ENCODE measurements at places on chromosomes 6 and 20. TPM values are rescaled to one million over a fixed set of nuclear protein-coding genes. Genes with fewer than 3 reads are reported as not detected.

DNA sequence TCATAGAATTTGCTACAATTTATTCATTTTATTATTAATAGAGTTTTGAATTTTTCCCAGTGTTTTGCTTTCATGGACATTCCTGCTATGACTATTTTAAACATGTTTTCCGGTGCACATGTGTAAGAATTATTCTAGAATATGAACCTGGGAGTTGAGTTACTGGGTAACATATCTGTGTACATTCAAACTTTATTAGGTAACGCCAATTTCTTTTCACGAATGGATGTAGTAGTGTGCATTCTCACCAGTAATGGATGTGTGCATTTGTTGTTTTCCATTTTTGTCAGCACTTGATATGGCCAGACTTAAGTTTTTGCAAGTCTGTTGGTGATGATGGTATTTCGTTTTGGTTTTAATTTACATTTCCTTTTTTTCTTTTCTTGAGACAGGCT lies 118.8 kb downstream of the CDKAL1 start:
- DNase-seq, result no peak
- peaks cover 4% of the 10 kb centered on the region for H3K36me3 ChIP-seq
- peak overlapping the region; percentile 54 for H3K4me3 ChIP-seq
- peaks cover 73% of the 10 kb centered on the region for H3K4me1 ChIP-seq
- H3K27ac ChIP-seq, result peak overlapping the region; percentile 96

DNA sequence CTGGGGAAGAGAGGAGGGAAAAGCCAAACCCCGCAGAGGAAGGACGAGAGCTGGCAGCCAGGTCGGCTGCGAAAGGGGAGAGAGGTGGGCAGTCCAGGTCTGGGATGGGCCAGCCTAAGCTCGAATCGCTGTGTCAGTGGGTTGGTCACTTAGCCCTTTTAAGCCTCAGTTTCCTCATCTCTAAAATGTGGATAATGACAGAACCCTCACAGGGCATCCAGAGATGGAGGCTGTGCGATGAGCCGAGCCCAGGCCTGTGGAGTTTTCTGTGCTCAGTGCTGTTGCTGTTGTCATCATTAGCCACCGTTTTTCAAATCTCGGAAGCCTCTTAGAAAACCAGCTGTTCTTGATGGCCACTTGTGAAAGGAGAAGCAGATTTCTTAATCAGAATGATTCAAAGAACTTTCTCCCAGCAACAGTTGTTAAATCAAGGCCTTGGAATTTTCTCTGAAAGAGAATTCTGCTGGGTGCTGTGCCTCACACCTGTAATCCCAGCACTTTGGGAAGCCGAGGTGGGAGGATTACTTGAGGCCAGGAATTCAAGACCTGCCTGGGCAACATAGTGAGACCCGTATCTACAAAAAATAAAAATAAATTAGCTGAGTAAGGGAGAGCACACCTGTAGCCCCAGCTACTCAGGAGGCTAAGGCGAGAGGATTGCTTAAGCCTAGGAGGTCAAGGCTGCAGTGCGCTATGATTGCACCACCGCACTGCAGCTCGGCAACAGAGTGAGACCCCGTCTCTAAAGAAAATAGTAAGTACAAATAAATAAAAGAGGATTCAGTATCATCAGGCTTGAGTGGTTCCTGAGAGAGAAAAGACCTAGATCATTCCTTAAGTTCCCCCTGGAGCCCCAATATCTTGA lies 46.3 kb upstream of the ENTPD6 start:
- H3K4me3 ChIP-seq, result no peak overlapping the region
- DNase-seq, result no peak
- H3K36me3 ChIP-seq, result no peaks in the 10 kb centered on the region

DNA sequence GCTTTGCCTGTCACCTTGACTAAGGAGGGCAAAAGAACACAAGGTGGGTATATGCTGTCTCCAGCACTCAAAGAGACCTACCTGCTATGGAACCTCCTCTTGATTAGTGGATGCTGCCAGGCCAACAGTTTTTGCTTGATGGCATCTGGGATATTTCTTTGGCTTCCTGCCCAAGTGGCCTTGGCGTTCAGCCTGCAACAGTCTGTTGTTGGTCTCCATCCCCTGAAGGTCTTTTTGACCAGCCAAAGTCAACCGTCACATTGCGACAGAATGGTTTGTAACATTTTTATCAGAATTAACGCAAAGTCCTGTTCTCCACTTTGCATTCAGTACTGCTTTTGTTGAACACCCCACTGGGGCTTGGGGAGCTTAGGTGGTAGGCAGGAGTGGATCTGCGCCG lies 37.1 kb downstream of the SERPINB1 start:
- no peak overlapping the region for H3K4me3 ChIP-seq
- peaks cover 26% of the 10 kb centered on the region for H3K4me1 ChIP-seq
- DNase-seq, result no peak
- no peaks in the 10 kb centered on the region for H3K36me3 ChIP-seq

DNA sequence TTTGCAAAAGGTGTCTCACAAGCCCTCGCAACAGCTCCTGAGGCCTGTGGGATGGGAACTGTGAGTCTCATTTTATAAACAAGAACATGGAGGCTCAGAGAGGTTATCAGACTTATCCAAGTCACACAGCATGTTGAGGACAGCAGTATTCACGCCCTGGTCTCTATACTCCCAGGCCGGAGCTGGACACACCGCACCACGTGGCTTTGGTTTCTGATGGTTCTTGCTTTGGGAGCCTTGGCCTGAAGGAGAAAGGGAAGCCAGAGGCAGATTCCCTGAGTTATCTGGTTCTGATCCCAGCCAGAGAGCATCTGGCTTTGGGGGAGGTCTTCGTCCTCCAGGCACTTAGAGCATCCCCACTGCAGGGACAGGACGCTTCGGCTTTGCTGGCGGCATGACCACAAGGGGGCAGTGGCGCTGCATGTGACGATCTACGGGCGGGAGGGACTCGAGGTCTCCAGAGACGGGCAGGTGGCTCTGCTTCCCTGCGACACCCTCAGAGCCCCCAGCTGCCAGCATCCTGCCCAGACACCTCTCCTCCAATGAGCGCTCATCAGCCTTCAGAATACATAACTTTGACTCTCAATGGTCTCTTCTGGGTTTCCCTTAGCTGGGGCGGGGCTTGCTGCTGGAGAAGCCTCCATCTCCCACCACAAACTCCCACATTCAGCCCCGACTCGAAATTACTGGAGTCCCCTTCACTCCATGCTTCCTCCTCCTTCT lies 51.4 kb upstream of the SAYSD1 start:
- H3K4me3 ChIP-seq, result no peak overlapping the region
- peaks cover 32% of the 10 kb centered on the region for H3K4me1 ChIP-seq
- peaks cover 11% of the 10 kb centered on the region for H3K36me3 ChIP-seq
- no peak overlapping the region for H3K27ac ChIP-seq

DNA sequence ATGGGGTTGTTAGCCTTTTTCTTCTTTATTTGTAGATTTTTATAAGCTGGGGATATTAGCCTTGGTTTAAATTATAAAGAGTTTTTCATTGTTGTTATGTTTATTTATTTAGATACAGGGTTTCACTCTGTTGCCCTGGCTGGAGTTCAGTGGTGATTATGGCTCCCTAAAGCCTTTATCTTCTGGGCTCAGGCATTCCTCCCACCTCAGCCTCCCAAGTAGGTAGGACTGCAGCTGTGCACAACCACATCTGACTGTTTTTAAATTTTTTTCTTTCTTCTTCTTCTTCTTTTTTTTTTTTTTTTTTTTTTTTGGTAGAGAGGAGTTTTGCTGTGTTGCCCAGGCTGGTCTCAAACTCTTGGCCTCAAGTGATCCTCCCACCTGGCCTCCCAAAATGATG lies 80.9 kb downstream of the UBE3D start:
- DNase-seq, result no peak
- H3K4me3 ChIP-seq, result no peak overlapping the region
- H3K27ac ChIP-seq, result no peak overlapping the region
- H3K36me3 ChIP-seq, result no peaks in the 10 kb centered on the region
- H3K27me3 ChIP-seq, result no peaks in the 10 kb centered on the region
- no peaks in the 10 kb centered on the region for H3K4me1 ChIP-seq

GRCh38 chr20:58717278-58718091 lies 24.9 kb downstream of the NPEPL1 start:
- H3K27me3 ChIP-seq, result peaks cover 37% of the 10 kb centered on the region
- H3K4me3 ChIP-seq, result no peak overlapping the region
- no peaks in the 10 kb centered on the region for H3K4me1 ChIP-seq
- peaks cover 9% of the 10 kb centered on the region for H3K36me3 ChIP-seq
- no peak overlapping the region for H3K27ac ChIP-seq
- DNase-seq, result no peak

- DNase-seq, result peak; percentile 41
- no peak overlapping the region for H3K4me3 ChIP-seq
- no peaks in the 10 kb centered on the region for H3K36me3 ChIP-seq
- no peaks in the 10 kb centered on the region for H3K27me3 ChIP-seq
Measured at GRCh38 chr6:129370268-129370916, 339.6 kb downstream of the ARHGAP18 start.

CLPSL2 gene
- total RNA-seq, result not detected

DNA sequence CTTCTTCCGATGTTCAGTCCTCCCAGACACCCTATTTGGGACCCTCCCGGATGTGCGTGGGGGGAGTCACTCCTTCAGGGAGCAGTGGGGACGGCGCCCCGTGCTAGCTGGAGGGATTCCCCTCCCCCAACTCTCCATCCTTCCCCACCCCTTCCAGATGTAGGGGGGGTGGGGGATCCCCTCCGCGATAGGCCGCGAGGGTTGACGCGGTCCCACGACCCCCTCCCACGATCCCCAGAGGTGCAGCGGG lies 548 bp downstream of the GNL1 start:
- peak overlapping the region; percentile 97 for H3K27ac ChIP-seq
- H3K27me3 ChIP-seq, result no peaks in the 10 kb centered on the region
- H3K4me3 ChIP-seq, result peak overlapping the region; percentile 91
- DNase-seq, result no peak

GRCh38 chr6:24431045-24431451 lies 28.3 kb downstream of the MRS2 start:
- no peak overlapping the region for H3K27ac ChIP-seq
- peak; percentile 58 for DNase-seq
- H3K4me1 ChIP-seq, result peaks cover 9% of the 10 kb centered on the region

NHSL1 gene
- total RNA-seq, result 26.8 TPM

GRCh38 chr20:6673071-6673470 lies 94.4 kb upstream of the BMP2 start:
- DNase-seq, result no peak
- no peak overlapping the region for H3K27ac ChIP-seq
- peaks cover 19% of the 10 kb centered on the region for H3K4me1 ChIP-seq
- no peaks in the 10 kb centered on the region for H3K27me3 ChIP-seq
- no peak overlapping the region for H3K4me3 ChIP-seq

All from Calu3 (cell line).